H1 (cell line): ENCODE measurements at places on chromosomes 12 and 14. TPM values are rescaled to one million over a fixed set of nuclear protein-coding genes. Genes with fewer than 3 reads are reported as not detected.

DNA sequence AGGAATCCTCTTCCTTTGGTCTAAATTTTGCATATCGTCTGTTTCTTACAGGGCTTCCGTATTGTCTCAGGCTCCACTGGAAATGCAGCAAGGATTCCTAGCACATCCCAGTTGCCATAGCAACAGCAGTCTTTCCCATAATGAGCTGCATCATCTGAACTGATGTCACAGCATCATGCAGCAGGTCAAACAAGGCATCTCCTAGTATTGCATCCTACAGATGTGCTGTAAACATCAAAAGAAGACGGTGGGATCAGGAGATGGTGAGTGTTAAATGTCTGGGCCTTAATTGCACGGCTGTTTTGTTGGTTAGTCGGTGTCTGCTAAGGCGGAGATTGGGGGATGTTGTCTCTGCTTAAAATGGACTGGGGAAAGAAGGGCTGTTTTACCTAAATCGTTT is at the start of gene AKAP6:
Gene AKAP6 (plus strand): TSS at position 153 of the 400 bp plus-strand sequence. CDS start 104,196 bp downstream, outside the sequence.
- H3K27me3 ChIP-seq: no peaks in the 10 kb centered on the region
- H3K27ac ChIP-seq: no peak within 1 kb of the TSS
- 0 out of 2 replicates have a peak, but pooled peaks cover 3% of the 10 kb centered on the region for H3K4me1 ChIP-seq
- H3K36me3 ChIP-seq: no peaks in the 10 kb centered on the region

DNA sequence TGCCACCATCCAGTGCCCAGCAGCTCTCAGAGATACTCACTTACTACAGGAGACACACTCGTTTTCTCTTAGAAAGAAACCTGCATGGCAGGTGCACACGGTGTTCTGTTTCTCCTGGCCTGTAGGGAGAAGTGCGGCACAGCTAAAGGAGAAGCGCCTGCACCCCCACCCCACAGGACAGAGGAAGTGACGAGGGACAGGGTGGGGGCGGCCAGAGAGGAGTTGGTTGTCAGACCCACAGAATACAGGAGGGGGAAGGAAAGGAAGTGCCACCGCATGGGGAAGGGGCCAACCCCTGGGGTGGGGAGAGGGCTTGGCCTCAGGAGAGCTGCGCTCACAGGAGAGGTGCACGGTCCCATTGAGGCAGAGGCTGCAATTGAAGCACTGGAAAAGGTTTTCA is 8.8 kb downstream of the TNFRSF1A start:
- peaks cover 43% of the 10 kb centered on the region for H3K36me3 ChIP-seq
- no peak overlapping the region for H3K4me3 ChIP-seq
- no peak for DNase-seq
- H3K27me3 ChIP-seq: no peaks in the 10 kb centered on the region
- H3K27ac ChIP-seq: no peak overlapping the region

GRCh38 chr14:51225751-51226150 is 14.3 kb upstream of the TMX1 start:
- no peaks in the 10 kb centered on the region for H3K36me3 ChIP-seq
- no peaks in the 10 kb centered on the region for H3K27me3 ChIP-seq
- no peaks in the 10 kb centered on the region for H3K4me1 ChIP-seq
- H3K27ac ChIP-seq: no peak overlapping the region
- no peak for DNase-seq

- H3K27me3 ChIP-seq: no peaks in the 10 kb centered on the region
- no peaks in the 10 kb centered on the region for H3K36me3 ChIP-seq
- peaks cover 6% of the 10 kb centered on the region for H3K4me1 ChIP-seq
- no peak overlapping the region for H3K4me3 ChIP-seq
- DNase-seq: no peak
- H3K27ac ChIP-seq: no peak overlapping the region
Observed at GRCh38 chr14:89432226-89432625, 15.2 kb upstream of the FOXN3 start.

Gene IGF1
- not detected in 2 replicates for total RNA-seq

Gene TEAD4
- total RNA-seq: 116 TPM in 2 replicates
